ENCODE measurements at places on chromosomes 3 and 15.

DNA sequence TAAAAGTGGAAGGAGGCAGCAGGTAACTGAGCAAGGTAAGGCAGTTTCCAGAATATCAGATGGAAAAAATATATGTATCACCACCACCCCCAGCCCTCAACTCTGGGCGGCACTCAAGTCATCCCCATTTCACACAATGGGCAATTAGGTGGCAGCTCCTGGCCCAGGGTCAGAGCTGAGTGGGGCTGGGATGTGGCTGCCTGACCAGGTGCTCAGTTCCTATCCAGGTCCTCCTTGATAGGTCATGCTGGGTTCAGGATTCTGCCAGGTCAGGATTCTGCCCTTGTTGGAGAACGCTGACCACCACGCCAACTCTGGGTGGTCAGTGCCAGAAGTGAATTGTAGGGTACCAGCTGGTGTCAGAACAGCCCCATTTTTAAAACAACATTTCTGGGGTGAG lies 29.5 kb downstream of the RAB6B start:
- DNase-seq, result no peak

DNA sequence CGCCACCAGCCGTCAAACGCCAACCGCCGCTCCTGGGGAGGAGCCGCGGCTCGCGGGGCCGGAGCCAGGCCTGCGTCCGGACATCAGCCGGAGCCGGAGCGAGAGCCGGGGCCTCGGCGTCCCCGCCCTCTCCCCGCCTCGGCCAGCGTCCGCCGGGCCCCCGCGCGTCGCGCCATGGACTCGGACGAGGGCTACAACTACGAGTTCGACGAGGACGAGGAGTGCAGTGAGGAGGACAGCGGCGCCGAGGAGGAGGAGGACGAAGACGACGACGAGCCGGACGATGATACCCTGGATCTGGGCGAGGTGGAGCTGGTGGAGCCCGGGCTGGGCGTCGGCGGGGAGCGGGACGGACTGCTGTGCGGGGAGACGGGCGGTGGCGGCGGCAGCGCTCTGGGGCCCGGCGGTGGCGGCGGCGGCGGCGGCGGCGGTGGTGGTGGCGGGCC lies 359 bp downstream of the ARIH1 start:
- no peak for DNase-seq

DNA sequence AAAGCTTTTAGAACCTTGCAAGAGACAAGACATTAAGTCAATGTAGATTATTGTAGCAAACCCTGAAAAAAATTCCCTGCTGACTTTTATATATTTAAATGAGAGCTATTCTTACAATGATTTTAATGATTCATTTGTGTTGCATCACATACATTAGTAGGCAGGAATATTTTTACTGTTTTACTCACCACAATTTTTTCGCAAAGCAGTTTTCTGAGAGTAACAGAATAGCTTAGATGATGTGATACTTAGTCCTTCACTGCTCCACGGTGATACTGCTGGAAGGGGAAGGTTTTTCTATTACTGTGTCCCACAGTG lies 43.9 kb upstream of the CLRN1 start:
- peak; percentile 75 for DNase-seq

DNA sequence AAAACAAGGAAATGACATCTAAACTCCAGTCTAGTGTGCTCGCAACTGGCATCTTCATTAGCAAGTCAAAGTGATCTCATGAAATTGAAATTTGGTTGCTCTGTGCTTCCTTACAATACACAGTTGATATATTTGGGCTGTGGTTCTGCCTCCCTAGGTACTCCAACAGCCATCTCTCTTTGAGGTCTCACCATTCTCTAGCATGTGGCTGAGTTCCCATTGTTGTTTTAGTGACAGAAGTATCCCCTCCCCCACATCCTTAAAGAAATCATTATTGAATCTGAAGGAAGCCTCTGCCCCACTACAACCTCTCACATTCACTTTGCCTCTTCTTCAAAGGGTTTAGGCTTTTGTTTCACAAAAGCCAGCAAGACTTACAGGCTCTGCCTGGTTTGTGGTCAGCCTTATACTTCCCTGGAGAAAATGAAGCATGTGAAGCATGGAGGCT lies 516.5 kb downstream of the NLGN1 start:
- no peak for DNase-seq

DNA sequence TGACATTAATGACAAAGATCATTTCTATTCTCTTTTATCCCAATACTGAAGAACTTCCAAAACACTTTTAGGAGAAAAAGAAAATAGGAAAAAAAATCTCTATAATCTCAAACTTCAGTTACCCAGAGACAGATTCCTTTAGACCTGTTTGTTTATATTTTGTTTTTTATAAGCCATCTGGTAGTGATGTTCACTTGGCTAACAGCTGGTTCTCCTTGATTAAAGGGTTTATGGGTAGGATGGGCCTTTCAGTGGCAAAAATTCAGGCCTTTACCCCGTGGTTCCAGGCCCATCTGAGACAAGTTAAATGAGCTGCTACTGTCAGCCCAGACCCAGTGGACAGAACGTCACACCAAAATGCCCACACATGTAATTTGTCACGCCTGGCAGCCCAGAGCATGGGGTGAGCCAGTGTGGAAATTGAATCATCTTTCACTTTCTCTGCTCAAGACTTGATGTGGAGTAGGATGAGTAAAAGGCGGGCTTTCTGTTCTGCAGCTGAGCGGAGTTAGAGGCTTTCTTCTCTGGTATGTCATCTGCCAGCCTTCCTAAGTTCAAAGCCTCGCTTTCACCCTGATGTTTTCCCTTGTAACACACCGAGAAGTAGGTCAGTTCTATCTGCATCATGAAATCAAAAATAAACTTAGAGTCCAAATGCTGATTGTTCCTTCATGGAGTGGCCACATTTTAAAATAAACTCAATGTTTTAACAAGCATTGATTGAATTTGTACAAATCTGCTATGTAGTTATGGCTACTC lies 62.5 kb upstream of the SKOR1 start:
- no peak for DNase-seq

- no peak for DNase-seq
Observed at GRCh38 chr15:85489773-85490493, 109.5 kb downstream of the AKAP13 start.

DNA sequence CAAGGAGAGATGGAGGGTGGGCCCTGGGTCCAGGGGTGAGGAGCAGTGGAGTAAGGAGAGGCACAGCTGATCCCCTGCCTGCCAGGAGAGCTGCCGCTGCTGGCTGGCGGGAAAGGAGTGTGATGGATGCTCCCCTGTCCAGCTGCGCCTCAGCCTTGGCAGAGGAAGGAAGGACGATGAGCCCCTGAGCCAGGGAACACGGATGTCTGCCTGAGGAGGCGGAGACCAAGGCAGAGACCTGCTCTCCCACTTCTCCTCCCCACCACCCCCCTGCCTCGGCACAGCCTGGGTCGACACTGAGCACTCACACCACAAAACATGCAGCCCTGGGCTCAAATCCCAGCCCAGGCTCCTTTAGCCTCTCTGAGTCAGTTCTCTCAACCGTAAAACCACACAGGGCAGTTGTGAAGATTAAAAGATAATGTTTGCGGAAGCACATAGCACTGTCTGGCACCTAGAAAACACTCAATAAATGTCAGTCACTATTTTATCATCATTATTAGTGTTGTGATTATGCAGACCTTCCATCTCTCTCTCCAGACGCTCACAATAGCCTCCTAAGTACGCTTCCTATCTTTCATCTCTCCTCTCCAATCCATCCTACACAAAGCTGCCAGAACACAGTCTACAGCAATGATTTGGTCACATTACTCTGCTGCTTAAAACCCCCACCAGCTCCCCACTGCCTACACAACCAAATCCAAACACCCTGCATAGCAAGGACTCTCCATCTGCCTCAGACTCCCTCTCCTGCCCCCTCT lies 52.2 kb downstream of the SEMA5B start:
- DNase-seq, result no peak

- no peak for DNase-seq
Observed at GRCh38 chr3:187992609-187993008, 161.3 kb upstream of the LPP start.

DNA sequence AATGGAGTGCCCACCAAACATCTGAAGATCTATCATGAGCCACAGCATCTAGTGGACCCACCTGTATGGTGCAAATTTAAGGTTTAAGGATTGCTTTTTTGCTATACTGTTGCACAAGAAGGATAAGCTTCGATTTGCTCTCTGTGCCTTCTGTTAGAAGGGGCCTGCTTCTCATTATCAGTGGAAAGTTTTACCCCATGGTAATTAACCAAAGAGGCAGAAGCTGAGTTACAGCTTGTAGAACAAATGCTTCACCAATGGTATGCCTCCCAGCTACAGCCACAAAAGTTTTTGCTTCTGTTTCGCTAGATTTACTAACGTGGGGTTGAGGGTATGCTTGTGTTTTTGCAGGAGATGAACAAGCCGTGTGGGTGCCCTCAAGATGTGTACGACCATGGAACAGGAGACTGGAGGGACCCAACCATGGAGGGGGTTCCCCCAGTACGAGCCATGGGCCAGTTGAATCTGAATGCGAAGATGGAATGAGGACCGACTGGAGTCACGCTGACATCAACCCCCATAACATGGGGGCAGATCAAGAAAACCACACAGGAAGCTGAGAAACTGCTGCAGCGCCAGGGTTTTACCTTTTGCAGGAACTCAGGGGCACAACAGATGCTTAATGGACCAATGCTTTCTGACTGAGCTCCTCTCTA lies 43.5 kb downstream of the ACAD9 start:
- DNase-seq, result no peak

DNA sequence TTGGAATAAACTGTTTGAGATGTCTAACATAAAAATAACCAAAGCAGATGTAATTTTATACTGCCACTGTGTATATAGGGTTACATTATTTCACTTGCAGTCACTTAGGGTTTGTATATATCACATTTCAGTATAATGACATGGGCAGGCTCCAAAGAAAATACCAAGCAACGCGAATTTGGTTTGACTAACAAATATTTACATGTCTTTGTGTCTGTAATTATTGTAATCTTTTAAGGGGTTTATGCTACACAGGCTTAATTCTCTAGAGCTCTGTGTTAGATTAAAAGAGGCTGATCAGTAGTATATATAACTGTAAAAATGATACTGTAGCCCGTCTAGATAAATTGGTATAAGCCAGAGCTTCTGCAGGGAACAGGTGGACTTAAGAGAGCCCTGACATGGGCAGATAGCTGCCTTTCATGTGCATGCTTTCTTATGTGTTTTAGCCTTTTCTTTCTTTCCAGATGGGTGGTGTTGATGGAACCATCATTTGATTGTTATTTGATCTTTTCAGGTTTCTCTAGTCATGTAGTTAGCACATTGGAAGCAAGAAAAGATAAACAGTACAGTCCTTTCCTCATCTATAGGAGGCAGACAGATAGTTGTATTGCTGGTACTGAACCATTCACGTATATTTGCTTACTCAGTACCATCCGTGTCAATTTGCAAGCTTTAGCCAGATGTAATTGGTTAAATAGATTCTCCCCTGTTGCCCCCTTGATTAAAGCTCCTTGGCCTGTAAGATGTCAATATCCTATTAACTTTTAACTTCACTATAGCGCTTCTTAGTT lies 86.1 kb downstream of the GALK2 start:
- no peak for DNase-seq

- peak; percentile 57 for DNase-seq
Observed at GRCh38 chr15:85646538-85647091, 148.1 kb downstream of the KLHL25 start.

GRCh38 chr15:29034593-29035335 lies 149.0 kb downstream of the APBA2 start:
- no peak for DNase-seq

DNA sequence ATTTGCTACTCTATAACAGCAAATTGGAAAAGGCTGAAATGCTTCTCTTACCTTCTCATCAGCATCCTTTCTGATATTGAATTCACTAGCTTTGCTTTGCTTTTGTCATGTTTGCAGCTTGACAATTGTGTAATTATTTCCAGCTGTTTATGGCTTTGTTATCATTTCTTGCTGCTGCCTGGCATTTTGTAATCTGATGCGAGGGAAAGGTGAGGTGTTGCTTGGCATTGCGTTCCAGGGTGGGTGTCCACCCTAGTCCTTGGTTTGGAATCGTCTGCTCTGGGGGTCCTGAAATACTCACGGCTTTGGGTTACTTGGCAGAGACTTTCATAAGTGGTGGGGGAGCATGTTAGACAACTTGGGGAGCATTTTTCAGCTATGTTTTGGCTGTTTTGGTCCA lies 2.9 kb downstream of the CACNA2D3 start:
- DNase-seq, result no peak

- no peak for DNase-seq
Observed at GRCh38 chr15:29516929-29517328, 247.3 kb upstream of the NSMCE3 start.

- DNase-seq, result no peak
Observed at GRCh38 chr3:14767245-14768051, 51.3 kb upstream of the FGD5 start.

- peak; percentile 22 for DNase-seq
Observed at GRCh38 chr15:92079047-92079446, 225.5 kb downstream of the SLCO3A1 start.

All from cardiac fibroblast (primary cell).